ENCODE measurements at places on chromosomes 13 and 19.

GRCh38 chr13:27347211-27347772, 76.7 kb downstream of the RASL11A start:
- no peak for DNase-seq

DNA sequence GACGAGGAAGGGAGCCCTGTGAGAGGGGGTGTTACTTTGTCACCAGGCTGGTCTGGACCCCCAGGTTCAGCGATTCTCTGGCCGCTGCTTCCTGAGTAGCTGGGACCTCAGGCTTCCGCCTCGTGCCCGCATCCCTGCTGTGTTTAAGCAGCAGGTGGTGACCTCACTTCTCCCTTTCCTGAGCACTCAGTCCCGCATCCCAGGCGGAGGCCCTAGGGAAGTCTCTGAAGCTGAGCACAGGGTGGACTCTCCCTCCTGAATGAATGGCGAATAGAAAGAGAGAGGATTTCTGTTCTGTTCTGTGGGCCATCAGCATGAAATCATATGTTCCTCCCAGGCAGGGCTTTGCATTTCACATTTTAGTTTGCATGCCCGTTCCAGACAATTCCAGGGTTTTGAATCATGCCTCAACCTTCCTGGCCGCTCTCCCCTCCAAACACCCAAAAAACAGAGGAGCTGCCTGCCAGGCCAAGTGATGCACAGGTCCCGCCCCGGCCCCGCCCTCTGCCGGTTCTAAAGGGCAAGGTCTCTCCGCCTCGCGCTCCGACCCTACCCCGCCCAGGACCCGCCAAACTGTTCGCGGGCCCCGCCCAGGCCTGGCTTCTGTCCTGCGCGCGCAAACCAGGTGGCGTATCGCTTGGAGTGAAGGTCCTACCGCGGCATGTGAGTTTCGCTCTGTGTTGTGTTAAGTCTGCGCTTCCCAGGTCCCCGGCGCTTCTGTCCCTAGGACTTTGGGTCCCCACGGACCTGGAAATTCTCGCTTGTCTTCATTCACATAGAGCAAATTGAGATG, 35.1 kb upstream of the ZNF808 start:
- DNase-seq = no peak

DNA sequence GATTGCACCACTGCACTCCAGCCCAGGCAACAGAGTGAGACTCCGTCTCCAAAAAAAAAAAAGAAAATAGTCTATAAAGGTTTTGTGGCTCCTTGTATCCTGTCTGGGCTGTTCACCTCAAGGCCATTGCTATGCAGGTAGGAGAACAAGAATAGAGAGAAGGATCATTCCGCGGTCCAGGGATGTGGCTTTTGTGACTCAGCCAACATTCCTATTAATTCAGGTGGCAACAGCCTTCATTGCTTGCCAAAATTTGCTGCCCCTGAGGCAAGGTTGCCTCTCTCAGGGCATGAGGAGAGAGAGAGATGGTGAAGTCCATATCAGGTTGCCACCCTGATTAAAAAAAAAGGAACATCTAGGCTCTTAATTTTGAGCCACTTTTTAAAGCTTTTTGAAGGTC, 8.0 kb downstream of the ZNF551 start:
- no peak for DNase-seq

- DNase-seq = no peak
Observed at GRCh38 chr13:20696073-20696472, 7.4 kb upstream of the IL17D start.

DNA sequence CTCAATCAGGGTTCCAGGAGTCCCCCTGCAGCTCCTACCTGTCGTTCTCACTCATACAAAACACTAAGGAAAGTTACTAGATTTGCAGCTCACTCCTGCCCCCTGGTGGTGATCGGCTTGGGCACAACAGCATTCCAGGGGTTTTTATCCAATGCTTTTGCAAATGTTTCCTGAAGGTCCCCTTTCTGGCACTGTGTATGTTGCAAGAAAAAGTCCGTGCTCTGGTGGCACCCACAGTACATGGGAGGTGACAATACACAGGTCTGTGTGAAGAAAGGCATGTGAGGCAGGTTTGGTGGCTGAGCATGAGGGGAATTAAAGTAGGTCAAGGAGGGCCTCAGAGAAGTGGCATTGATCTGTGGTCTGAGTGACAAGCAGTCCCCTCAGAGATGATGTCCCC, 8.6 kb upstream of the TYK2 start:
- no peak for DNase-seq

DNA sequence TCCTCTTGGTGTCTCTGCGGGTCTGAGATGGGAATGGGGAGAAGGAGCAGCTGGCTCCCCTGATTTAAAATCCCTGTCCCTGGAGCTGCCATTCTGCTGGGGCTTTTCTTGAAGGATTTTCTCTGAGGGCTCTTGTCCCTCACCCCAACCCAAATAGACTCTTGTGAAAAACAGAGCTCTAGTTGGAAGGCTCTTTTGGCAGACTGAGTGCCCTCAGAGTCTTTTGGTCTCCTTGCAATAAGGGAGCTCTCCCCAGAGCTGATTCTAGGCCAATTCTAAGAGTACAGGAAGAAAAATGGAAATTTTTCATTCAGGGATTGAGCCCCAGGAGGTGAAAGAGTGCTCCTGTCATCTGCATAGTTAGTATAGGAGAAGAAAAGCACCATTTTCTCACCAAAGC, 238.3 kb downstream of the COG6 start:
- no peak for DNase-seq

DNA sequence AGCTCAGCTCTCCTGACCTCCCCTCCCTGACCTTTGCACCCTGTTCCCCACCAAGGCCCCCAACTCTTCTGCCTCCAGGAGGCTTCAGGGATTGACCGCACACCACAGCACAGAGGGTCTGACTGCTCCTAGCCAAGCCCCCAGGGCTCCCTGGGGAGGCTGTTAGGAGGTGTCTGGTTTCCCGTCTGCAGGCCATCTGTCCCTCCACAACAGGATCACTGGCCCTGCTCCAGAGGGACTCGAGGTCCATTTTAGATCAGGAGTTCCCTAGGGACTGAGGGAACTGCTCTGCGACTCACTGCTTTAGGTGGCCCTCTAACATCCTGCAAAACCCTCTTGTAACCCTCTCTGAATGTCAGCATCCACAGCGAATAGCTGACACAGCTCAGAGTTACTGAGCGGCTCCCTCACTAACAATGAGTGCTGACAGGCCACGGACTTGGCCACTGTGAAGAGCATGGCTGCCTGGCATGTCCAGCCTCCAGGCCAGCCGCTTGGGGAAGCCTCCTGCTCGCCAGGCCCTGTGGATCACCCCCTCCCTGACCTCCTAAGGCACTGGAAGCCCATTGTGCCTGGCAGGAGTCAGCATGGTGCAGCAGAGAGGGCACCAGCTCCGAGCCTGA, 17.7 kb downstream of the GRIK5 start:
- no peak for DNase-seq

DNA sequence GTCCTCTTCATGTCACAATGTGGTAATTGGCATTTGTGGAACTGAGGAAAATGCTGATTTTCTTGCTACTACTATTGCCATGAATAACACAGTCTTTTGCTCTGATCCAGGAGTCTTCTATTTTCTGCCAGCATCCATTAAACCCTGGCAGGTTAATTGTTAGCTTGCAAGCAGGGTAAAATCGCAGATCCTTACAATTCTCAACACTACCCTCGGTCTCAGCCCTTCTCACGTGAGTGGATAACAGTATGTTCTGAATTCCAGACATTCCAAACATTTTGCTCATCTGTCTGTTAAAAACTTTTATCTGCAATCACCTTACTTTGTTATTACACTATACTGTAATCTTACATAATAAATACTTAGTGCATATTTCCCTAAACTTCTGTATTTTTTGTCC, 251.3 kb upstream of the ATXN8OS start:
- no peak for DNase-seq

DNA sequence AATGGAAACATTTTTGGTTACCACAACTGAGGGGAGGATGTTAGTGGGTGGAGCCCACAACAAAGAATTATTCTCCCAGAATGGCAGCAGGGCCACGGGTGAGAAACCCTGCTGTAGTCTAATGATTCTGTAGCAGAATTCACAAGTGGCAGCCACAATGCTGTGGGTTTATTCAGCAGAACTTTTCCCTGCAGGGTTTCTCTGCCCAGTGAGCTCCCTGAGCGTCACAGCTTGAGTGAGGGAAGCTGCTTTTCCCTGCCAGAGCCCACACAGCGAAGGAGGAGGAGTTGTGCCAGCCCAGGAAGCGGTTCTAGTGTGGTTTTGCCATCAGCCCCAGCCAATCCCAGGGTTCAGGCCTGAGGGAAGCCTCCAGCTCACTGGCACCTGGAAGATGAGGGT, 4.4 kb downstream of the ATP12A start:
- no peak for DNase-seq

DNA sequence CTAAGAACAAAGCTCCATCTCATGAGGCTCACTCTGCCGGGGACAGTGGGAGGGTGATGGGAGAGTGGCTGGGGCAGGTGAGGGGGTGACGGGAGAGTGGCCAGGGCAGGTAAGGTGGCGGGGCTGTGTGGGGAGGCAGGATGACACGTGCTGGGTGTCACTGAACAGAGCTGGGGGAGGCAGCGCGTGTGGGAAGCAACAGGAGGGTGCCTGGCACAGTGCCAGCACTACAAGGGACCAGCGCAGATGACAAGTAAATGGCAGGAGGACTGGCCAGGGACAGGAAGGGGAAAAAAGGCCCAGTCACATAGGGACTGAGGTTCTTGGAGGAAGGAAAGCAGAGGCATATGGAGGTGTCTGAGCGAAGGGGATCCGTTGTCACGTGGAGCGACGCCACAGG, 129.9 kb downstream of the RNF17 start:
- DNase-seq = no peak

DNA sequence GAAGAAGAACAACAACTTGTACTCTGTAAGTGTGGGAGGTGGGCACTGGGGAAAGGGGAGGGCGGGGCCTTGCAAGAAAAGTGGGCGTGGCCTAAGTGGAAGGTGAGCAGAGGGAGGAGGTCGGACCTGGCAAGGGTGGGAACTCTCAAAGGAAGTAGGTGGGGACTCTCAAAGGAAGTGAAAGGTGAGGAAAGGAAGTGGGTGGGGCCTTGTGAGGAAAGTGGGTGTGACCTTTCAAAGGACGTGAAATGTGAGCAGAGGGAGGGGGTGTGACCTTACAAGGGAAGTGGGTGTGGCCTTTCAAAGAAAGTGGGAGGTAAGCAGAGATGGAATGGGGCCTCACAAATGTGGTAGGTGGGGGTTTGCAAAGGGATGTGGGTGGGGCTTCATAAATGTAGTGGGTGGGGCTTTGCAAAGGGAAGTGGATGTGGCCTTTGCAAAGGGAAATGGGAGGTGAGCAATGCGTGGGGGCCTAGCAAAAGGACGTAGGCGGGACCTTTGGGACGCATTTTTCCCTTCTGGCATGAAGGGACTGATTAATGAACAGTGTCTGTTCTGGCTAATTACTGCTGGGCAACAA, 25.9 kb downstream of the ACSBG2 start:
- DNase-seq = no peak

DNA sequence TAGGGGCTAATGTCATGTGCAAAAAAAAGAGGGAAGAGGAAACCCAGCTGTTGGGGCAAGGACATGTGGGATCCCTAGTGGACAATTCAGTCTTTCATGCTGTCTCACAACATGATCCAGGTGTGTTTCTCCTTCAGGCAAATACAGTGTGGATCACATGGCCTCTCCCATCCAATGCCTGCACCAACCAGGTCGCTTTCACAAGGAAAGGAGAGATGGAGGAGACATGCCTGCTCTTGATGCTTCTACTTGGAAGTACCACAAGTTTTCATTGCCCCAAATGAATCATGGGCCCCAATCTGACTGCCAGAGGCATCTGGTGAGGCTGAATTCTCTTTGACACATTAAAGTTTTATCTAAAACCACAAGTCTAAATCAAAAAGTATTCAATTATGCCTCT, 82.1 kb downstream of the DLEU7 start:
- no peak for DNase-seq

DNA sequence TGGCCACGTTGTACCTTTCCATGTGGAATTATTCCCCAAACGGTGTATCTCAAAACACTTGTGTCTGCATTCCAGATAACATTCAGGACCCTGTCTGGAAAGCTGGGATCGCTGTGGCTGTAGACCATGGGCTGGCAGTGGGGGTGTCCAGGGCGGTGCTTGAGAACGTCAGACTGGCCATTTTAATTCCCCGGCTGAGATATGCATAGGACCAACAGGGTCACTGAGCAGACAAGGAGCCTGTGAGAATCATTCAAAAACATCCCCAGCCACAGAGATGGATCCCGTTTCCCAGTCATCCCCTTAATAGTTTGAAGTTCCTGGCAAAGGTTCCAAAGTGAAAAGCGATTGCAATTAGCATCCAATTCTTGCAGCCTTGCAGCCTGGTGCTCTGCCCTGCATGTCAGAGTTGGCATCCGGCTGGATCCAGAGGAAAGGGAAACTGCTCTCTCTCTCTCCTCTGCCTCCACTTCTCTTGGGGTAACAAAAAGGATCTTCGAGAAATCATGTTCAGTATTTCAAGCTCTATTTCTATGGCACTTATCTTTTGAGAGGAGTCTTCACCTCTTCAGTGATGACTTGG, 41.6 kb downstream of the IFT88 start:
- DNase-seq = no peak

GRCh38 chr19:46381756-46382345, 31.5 kb downstream of the CCDC8 start:
- no peak for DNase-seq

GRCh38 chr13:64428196-64428595, 2801.9 kb downstream of the PCDH9 start:
- DNase-seq = no peak

GRCh38 chr13:111373486-111373885, 53.0 kb downstream of the TEX29 start:
- DNase-seq = no peak

- no peak for DNase-seq
Observed at GRCh38 chr13:49635599-49636433, 7.5 kb downstream of the ARL11 start.

DNA sequence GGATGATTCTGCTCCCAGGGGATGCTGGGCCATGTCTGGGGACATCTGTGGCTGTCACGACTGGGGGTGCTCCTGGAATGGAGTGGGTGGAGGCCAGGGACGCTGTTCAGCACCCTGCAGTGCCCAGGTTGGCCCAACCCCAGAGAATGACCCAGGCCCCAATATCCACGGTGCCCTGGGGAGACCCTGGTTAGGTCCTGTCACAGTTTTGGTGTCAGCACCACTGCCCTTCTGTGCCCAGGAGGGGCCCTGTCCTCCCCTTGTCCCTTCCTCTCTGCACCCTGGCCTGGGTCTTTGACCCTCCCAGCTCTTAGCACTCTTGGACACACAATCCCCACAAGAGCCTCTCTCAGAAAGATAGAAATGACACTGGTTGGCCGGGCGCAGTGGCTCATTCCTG, 85.3 kb downstream of the GADD45B start:
- no peak for DNase-seq

GRCh38 chr13:100014621-100015020, 33.0 kb downstream of the ZIC2 start:
- no peak for DNase-seq

GRCh38 chr19:29491995-29492577, 33.7 kb upstream of the VSTM2B start:
- DNase-seq = no peak

GRCh38 chr19:3387645-3388589, 21.5 kb downstream of the NFIC start:
- no peak for DNase-seq

- no peak for DNase-seq
Observed at GRCh38 chr13:25372284-25373081, 709 bp downstream of the ATP8A2 start.

- no peak for DNase-seq
Observed at GRCh38 chr13:51278426-51279130, 56.4 kb downstream of the FAM124A start.

Measured in SIG-M5 (cell line).